ENCODE measurements at places on chromosomes 12 and 14.

DNA sequence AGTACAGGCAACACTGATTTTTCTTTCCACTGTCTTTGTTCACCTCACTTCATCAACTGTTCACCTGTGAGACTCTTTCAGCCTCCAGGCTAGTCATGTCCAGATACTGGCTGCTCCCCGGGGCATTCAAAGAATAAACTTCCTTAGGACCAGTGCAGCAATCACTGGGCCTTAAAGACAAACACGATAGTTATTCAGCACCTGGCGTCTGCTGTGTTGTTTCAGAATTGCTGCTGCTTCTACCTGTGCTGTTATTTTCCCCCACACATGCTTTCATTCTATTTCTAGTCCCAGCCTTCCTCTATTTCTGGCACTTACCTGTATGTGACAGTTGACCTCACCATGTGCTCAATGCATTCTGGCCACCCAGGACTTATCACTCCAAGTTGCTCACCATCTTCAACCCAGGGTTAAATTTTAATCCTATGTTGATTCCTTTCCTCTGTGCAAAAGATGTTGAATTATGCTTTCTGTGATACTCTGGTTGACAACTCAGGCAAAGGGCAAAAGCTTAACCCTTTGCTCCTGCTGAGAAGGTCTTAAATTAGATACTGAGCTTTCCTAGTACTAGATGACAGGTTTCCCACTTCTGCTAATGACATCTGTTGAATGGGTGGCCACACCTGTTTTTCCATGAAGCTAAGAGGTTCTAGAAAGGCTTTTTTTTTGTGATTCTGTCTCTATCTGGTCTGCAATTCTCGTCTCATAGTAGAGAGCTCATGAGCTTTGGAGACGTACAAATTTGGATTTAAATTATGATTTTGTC, 41.4 kb downstream of the PTPRQ start:
- DNase-seq: no peak

DNA sequence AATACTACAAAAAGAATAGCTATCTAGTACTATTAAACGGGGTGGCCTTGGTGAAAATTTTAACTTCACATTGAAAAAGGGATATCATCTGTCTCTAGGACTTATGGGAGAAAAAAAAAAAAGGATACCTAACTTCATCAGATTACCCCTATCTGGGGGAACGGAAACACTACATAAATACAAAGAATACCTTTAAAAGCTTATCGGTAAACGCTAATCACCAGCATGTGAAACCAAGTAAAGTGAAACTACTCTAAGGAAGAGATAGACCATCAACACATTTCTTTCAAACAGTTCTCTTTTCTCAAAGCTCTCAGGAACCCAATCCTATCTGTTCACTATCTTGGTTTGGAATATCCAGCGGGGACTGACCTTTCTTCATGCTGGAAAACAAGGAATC, 3.5 kb downstream of the KICS2 start:
- DNase-seq: no peak

GRCh38 chr14:20179218-20179617, 11.5 kb upstream of the OR11G2 start:
- no peak for DNase-seq

DNA sequence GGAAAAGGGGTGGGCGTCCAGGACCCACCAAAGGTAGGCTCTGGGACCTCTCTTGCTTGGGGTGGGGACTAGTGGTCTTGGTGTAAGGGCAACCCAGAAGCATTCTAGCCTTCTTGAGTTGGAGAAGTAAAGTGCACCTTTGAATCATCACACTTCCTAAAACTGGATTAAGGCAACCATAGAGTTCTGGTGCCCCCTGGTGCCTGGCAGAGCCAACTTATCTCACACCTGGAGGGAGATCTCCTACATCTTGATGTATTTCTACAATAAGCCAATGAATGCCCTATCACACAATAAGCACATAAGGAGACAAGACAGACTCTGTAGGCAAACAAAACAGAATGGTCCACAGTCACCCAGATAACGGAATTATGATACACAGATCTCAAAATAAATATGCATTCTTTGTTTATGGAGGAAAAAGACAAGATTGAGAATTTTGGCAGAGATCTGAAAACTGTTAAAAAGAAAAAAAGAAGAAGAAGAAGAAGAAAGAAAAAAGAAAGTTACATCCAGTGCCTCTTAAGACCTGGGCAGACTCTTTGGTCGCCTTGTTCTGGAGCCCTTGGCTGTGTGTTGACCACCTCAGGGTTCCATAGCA, 95.9 kb upstream of the PPP2R5C start:
- peak; percentile 56 for DNase-seq

DNA sequence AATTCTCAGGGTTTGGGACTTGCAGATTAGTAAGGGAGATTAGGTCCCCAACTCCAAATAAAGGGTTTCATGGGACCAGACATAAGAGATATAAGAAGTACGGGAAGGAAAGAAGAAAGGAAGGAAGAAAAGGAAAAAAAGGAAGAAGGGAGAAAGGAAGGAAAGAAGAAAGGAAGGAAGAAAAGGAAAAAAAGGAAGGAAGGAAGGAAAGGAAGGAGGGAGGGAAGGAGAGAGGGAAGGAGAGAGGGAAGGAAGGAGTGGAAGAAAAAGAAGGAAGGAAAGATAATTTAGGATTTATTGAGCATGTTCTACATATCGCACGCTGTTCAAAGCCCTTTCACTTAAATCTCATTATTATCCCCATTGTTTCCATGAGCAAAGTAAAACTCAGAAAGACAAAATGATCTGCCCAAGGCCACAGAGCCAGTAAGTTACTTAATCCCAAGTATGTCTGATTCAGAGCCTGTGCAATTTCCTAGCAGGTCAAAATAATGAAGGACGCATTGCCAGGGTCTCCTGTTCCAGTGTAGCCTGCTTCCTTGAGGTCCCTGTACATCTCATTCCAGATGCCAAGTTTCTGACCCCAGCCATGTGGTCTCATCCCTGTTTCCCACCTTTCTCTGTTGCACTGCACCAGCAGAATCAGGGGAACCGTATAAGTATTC, 3.9 kb upstream of the HDAC7 start:
- no peak for DNase-seq

- DNase-seq: no peak
Measured at GRCh38 chr14:29149798-29150197, 383.2 kb downstream of the FOXG1 start.

DNA sequence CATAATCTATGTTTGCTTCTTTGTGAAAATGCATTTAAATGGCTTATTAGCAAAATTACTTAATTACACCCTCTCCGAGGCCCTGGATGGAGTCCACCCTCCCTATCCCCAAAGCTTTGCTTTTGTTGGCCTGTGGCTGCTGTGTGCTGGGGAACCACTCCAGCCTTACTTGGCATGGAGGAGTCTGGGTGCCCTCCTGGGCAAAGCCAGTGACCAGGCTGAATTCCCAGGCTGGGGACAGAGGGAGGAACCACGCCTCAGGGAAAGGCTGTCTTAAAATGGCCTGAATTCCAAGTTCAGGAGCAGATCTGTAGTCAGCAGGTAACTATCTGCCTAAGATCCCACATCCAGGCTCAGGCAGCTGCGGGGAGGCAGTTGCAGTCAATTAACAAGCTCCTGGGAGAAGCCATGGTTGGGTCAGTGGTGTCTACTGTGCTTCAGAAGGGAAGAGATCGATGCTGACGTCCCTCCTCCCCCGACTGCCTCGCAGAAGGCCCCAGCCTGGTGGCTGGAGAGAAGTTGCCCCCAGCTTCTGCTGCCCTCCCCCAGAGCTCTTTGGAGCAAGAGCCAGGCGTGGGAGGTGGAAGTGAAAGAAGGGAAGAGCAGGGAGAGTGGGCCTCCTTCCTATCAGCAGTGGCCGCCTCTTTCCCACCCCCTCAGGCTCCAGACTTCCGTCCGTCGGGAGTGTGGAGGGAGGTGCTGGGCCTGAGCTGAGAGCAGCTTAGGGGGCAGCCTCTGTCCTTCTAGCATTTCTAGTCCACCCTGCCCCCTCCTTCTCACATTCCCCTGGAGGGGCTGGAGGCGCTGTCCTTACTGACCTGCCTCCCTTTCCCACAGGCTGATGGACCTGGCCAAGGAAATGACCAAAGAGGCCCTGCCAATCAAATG, 11.3 kb downstream of the VASH1 start:
- DNase-seq: no peak

GRCh38 chr12:119328111-119328510, 6.4 kb upstream of the CCDC60 start:
- peak; percentile 3 for DNase-seq

DNA sequence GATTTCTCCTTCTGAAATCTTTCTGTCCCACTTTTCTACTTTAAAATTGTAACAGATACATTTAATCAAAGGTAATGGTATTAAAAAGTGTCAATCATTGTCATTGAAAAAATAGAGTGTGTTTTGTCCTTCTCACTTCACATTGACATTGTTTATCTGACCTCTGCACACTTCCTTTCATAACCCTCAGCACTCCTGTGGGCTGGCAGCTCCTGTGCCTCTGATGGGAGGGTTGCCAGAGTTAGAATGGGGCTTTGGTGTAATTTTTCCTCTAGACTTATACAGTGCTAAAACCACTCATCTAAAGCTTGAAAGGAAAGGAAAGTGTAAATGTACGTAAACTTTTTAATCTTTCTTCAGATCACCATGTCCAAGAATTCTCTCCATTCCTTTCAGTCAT, 23.7 kb downstream of the KCNA1 start:
- DNase-seq: no peak

GRCh38 chr14:68386446-68386845, 406.4 kb downstream of the ZFP36L1 start:
- no peak for DNase-seq

GRCh38 chr12:80118565-80119324, 19.4 kb downstream of the OTOGL start:
- DNase-seq: no peak

DNA sequence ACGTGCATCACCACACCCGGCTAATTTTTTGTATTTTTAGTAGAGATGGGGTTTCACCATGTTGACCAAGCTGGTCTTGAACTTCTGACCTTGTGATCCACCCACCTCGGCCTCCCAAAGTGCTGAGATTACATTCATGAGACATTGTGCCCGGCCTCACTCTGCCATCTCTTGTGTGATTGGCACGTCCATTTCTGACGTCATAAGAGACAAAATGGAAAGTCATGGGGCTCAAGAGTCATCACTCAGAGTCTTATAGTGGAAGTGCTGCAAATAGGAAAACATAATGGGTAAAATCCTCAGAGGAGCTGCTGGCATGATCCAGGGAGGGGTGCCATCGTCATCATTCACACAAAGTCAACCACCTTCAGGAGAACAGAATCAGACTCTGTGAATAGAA, 54.2 kb upstream of the GPATCH2L start:
- DNase-seq: no peak

DNA sequence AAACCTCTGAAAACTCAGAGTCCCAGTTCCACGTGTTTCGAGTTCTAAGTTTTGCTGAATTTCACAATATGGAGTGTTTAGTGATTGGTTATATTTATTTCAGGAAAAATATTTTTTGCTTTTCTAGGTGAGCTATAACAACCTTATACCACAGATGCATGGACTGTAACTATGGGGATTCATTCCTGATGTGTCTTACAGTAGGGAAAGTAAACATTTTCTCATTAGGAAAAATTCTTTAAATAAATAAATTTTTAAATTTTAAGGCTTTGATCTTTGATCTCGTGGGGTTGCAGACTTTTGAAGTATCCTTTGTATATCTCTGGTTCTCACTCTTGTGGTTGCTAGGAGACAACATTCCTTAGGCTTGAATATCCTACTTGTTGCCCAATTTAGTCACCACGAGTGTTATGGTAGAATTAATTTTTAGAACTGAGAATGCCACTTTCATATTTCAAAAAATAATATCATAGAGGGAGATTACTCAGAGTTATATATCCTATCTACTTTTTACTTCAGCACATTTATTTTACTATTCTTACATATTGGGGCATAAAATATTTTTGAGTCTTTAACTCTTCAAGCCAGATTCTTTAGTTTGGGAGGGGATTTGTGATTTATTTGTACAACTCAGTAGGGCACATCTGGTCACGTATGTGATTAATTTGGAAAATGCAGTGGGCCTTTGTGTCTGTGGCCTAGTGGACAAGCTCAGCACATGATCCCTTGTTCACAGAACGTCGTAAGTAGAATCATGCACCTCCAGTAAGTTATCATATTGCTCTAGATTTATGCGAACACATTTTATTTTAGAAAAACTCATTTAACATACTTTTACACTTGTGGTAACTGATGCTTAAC, 224.0 kb downstream of the TTC6 start:
- no peak for DNase-seq

DNA sequence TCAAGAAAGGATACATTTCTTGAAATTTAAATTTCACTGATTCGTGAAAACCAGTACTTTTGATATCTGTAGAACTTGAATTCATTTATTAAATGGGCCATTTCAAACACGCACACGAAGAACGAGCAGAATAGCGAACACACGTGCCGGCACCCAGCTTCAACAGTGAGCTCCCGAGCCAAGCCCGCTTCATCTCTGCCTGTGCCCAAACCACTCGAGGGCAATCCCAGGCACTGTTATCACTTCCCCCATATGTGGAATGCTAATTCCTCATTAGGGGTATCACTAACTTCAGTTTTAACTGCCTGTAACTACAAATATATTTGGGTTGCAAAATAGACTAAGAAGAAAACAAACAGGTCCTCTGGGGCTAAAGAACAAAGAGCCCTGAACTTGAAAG, 48.0 kb downstream of the AMN start:
- no peak for DNase-seq

- peak; percentile 85 for DNase-seq
Measured at GRCh38 chr12:117155278-117156060, 34.8 kb downstream of the FBXO21 start.

DNA sequence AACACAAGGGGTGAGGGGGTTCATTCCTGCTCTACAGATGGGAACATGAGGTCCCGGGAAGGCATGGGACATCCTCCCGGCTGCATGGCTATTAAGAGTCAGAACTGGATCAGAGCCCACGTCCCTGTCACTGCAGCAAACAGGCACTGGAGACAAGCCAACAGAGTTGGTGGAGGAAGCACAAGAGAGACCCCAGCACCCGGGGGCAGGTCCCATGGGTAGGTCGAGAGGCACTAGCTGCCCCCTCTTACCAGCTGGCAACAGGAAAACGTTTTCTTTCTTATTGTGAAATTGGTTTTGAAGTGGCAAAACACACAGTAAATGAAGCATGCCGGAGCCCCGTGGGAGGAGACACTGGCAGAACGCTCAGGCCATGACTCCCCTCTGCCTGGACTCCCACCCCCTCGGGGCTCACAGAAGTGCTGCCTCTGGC, 43.6 kb downstream of the SYNE3 start:
- DNase-seq: no peak

DNA sequence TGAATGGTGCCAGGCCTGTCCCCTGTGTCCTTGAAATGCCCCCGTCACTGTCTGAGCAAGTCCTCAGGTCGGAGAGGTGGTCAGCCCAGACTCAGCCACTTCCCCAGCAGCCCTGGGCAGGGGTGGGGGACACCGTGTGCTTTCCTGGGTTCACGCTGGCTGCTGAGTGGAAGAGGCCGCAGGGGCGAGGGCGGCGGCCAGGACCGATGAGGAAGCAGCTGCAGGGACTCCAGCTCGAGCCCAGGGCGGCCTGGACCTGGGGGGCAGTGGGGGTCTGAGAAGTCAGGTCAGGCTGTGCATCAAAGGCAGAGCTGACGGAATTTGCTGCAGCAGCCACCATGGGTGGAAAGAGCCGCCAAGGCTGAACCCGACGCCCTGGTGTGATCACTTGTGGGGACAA, 28.4 kb downstream of the NOC4L start:
- no peak for DNase-seq

- DNase-seq: no peak
Measured at GRCh38 chr12:12952036-12952435, at the start of gene GPRC5D. GPRC5D (minus strand) TSS chr12:12952170; CDS start chr12:12950384, 1,786 bp downstream.

- no peak for DNase-seq
Measured at GRCh38 chr12:3550839-3551238, 59.8 kb downstream of the PRMT8 start.
